Stimulated activated CD4-positive, alpha-beta T cell treated with anti-CD3 and anti-CD28 coated beads, Interleukin-4, amount 100 ng/mL, for 4 hours (primary cell): ENCODE measurements at places on chromosomes 3 and 15.

- no peak for DNase-seq
These were observed 69.4 kb upstream of the FOXP1 start for GRCh38 chr3:71652781-71653413.

DNA sequence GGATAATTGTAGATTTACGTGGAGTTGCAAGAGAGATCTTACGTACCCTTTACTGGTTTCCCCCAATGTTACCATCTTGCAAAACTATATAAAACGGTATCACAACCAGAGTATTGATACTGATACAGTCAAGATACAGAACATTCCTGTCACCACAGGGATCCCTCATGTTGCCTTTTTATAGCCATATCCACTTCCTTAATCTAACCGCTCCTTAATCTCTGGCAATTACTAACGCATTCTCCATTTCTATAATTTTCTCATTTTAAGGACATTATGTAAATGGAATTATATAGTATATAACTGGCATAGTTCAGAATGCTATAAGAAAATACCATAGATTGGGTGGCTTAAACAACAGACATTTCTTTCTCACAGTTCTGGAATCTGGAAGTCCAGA is 61.1 kb downstream of the SEC22A start:
- no peak for DNase-seq

GRCh38 chr15:90412356-90413194 is 24.5 kb downstream of the IQGAP1 start:
- no peak for DNase-seq

DNA sequence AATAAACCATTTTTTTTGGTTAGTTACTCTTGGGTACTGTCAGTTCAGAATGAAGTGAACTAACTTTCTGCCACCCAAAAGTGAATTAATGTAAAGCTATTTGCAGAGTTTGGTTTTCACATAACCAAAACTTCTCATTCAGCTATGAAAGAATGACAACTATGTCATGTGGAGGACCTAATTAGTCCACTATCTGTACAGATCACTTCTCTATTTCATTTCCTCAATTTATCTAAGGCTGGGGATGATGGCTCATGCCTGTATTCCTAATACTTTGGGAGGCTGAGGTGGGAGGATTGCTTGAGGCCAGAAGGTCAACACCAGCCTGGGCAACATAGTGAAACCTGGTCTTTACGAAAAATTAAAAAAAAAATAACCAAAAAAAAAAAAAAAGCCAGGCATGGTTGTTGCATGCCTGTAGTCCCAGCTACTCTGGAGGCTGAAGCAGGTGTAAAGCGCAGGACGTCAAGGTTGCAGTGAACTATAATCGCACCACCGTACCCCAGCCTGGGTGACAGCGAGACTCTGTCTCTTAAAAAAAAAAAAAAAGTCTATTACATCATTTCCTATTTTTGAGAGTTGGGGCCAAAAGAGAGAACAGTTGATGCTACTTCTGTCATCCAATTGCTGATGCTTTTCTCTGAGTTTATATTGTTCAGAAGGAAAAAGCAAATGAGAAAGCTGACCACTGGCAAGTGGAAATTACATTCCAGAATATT is 8.7 kb downstream of the HYPK start:
- DNase-seq, result no peak

DNA sequence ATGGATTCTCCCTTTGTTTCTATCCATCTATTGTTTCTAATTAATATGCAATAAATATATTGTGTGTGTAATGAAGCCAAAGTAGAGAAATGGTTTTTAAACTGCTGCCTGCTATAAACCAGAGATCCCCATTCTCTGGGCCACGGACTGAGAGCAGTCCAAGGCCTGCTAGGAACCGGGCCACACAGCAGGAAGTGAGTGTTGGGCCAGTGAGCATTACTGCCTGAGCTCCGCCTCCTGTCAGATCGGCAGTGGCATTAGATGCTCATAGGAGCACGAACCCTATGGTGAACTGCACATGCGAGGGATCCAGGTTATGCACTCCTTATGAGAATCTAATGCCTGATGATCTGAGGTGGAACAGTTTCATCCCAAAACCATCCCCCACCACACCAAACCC is 85.2 kb upstream of the POMGNT2 start:
- DNase-seq, result no peak

DNA sequence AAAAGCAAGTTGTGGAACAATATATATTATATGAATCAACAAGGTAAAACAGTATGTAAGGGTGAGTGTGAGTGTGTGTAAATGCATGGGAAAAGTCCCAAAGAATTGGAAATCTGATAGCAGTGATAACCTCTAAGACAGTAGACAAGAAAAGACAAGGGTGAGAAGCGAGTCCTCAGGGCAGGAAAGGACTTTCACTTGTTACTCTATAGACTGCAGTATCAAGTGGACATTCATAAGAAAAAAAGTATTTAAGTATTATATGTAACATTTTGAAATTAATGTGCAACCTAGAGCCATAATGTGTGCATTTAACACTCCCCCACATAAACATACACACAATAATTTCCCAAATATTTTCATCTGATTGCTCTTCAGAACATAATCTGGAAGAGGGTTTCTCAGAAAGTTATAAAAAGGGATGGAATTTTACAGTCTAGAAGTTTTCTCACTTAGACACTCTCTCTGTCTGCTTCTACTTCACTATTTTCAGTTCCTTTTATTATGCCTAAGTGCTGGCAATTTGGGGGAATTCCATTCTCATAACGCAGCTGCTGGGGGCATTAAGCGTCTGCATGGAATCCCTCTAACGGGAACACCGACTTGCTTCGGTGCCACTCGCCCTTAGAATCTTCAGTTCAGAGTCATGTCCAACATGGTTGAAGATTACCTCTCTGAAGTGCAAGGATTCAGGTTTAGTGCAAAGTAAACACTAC is 50.0 kb upstream of the CDIN1 start:
- no peak for DNase-seq

- peak; percentile 67 for DNase-seq
These were observed 610 bp upstream of the SATB1 start for GRCh38 chr3:18425641-18426257.

- no peak for DNase-seq
These were observed 16.1 kb upstream of the TM4SF1 start for GRCh38 chr3:149393345-149394160.

DNA sequence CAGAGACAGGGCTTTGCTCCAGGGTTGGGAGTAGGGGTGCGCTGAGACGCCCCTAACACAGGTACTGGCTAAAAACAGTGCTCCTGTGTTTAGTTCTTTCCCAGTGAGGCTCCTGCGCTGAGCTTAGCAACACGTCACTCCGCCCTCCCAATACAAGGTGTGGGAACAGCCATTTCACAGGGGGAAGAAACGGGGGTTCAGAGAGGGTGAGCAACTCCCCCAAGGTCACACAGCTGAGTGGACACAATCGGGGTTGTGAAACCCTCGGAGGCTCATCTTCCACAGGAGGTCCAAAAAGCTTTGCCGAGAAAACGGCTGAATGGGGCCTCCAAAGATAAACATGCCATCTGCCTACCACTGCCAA is 628 bp downstream of the PRRT3 start:
- no peak for DNase-seq

GRCh38 chr3:127488141-127488672 is 102.3 kb downstream of the TPRA1 start:
- no peak for DNase-seq
